ENCODE measurements at places on chromosomes 7 and 10. TPM values are rescaled to one million over a fixed set of nuclear protein-coding genes. Genes with fewer than 3 reads are reported as not detected.

Gene FEZF1
- not detected for polyA plus RNA-seq

Gene NOS3
- polyA plus RNA-seq = 0.23 TPM

Gene GRM8
- not detected for polyA plus RNA-seq

Gene PRSS37
- not detected for polyA plus RNA-seq

Gene CYCS
- 74.1 TPM for polyA plus RNA-seq

Gene NRCAM
- polyA plus RNA-seq = 16.4 TPM

Gene DLX6
- polyA plus RNA-seq = not detected

Gene SDK1
- 0.12 TPM for polyA plus RNA-seq

Gene HOXA4
- 1.8 TPM for polyA plus RNA-seq

Gene TRPV6
- polyA plus RNA-seq = 2.5 TPM

Gene TET1
- polyA plus RNA-seq = 0.37 TPM

Gene SERPINE1
- 741 TPM for polyA plus RNA-seq

Gene SUGCT
- 72.6 TPM for polyA plus RNA-seq

Gene ASIC3
- 0.34 TPM for polyA plus RNA-seq

Gene ZNF735
- polyA plus RNA-seq = not detected

Gene CHN2
- 0.17 TPM for polyA plus RNA-seq

Gene GATA3
- 5.3 TPM for polyA plus RNA-seq

Gene AS3MT
- 2.1 TPM for polyA plus RNA-seq

Gene SKAP2
- polyA plus RNA-seq = 7.8 TPM

Gene PILRB
- polyA plus RNA-seq = 25.9 TPM

Gene HGF
- polyA plus RNA-seq = not detected

Gene LRRC4
- polyA plus RNA-seq = 0.16 TPM

Gene NODAL
- polyA plus RNA-seq = 0.41 TPM

Gene AGFG2
- polyA plus RNA-seq = 4.0 TPM

Gene FBXL13
- 0.18 TPM for polyA plus RNA-seq

Gene ABCF2
- polyA plus RNA-seq = 61.2 TPM

Gene PLEKHS1
- not detected for polyA plus RNA-seq

Gene ELFN1
- polyA plus RNA-seq = 0.02 TPM

Gene MRPS16
- 122 TPM for polyA plus RNA-seq

Gene FOXI2
- polyA plus RNA-seq = not detected

Gene RSPH10B2
- not detected for polyA plus RNA-seq

Gene ERVW-1
- polyA plus RNA-seq = not detected

Gene LAMTOR4
- 221 TPM for polyA plus RNA-seq

Gene SEMA4G
- 2.3 TPM for polyA plus RNA-seq

Gene PRR15
- 4.1 TPM for polyA plus RNA-seq

Gene MALRD1
- polyA plus RNA-seq = not detected

Gene A1CF
- polyA plus RNA-seq = not detected

Gene EPO
- not detected for polyA plus RNA-seq

Gene CUL1
- polyA plus RNA-seq = 47.8 TPM

Gene LGI1
- not detected for polyA plus RNA-seq

Gene COL1A2
- 0.60 TPM for polyA plus RNA-seq

Gene MMD2
- not detected for polyA plus RNA-seq

Gene CACNB2
- polyA plus RNA-seq = not detected

Gene FXYD4
- not detected for polyA plus RNA-seq

Gene TMEM139
- 24.8 TPM for polyA plus RNA-seq

Gene RPEL1
- 0.12 TPM for polyA plus RNA-seq

Gene PFKP
- 201 TPM for polyA plus RNA-seq

Gene IRF5
- polyA plus RNA-seq = 2.8 TPM

All from mammary epithelial cell (primary cell).